ENCODE measurements at places on chromosomes 13 and 19. TPM values are rescaled to one million over a fixed set of nuclear protein-coding genes. Genes with fewer than 3 reads are reported as not detected.

The SPIB gene
- not detected for total RNA-seq

The SLC6A16 gene
- total RNA-seq: not detected

The LIM2 gene
- total RNA-seq: not detected

The PTPRH gene
- 7.0 TPM for total RNA-seq

The PLEKHF1 gene
- 48.3 TPM for total RNA-seq

The NRTN gene
- not detected for total RNA-seq

The KXD1 gene
- total RNA-seq: 174 TPM

The LGALS4 gene
- total RNA-seq: 0.09 TPM

The DDX49 gene
- 63.2 TPM for total RNA-seq

The CDX2 gene
- not detected for total RNA-seq

The FAM216B gene
- total RNA-seq: not detected

The LHB gene
- total RNA-seq: not detected

The IRGC gene
- not detected for total RNA-seq

The ZSCAN1 gene
- total RNA-seq: not detected

The PSG11 gene
- not detected for total RNA-seq

The KASH5 gene
- not detected for total RNA-seq

The KCNK6 gene
- 11.3 TPM for total RNA-seq

The MVB12A gene
- total RNA-seq: 68.5 TPM

The KLF5 gene
- 7.4 TPM for total RNA-seq

Measured in pericardium fibroblast (primary cell).